ENCODE measurements at places on chromosomes 2 and 18. TPM values are rescaled to one million over a fixed set of nuclear protein-coding genes. Genes with fewer than 3 reads are reported as not detected.

Gene LOXHD1
- not detected for total RNA-seq

Gene TM4SF20
- 0.28 TPM for total RNA-seq

Gene ARL6IP6
- total RNA-seq = 33.1 TPM

Gene C2orf42
- 14.8 TPM for total RNA-seq

Gene TTC21B
- 14.2 TPM for total RNA-seq

Gene TCF7L1
- 27.7 TPM for total RNA-seq

Gene LYG2
- total RNA-seq = not detected

Gene CBLN2
- not detected for total RNA-seq

Gene TOGARAM2
- total RNA-seq = 0.61 TPM

Gene ST8SIA3
- not detected for total RNA-seq

All from Caco-2 (cell line).